ENCODE measurements at places on chromosomes 5 and 9. TPM values are rescaled to one million over a fixed set of nuclear protein-coding genes. Genes with fewer than 3 reads are reported as not detected.

The SH3PXD2B gene
- 11.1 TPM for total RNA-seq

The NDFIP1 gene
- total RNA-seq: 28.7 TPM

The ELP1 gene
- 9.3 TPM for total RNA-seq

- DNase-seq: no peak
These were observed 883.6 kb downstream of the TAF11L14 start for GRCh38 chr5:18517641-18518380.

- DNase-seq: no peak
These were observed 179.2 kb downstream of the FBN2 start for GRCh38 chr5:128358826-128359225.

DNA sequence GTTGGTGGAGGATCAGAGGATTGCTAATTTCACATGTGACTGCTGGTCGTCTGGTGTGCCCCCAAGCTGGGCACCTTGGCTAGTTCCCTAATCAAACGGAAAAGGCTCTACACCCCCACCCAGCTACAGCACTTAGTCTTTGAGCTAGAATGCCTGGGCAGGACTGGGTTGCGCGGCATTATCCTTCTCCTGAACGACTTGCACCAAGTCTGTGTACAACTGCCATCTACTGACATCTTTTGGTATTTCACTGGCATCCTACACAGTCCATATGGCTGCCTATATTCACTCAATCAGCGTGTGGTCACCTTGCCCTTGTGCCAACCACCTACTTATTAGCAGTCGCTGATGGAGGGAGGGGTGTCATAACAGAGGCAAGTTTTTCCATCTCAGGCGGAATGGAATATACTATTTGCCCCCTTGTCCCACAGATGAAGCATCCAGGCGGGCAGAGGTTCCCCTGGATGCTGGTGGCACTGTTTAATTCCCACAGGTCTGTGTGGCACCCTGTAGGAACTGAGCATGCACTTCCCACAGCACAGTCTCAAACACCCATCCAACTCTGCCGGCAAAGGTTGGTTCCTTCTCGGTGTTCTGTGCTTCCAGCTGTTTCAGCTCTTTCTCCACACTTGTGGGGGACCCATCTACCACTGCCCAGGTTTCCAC is 150.1 kb downstream of the OSTF1 start:
- DNase-seq: no peak

The AKNA gene
- 5.4 TPM for total RNA-seq

DNA sequence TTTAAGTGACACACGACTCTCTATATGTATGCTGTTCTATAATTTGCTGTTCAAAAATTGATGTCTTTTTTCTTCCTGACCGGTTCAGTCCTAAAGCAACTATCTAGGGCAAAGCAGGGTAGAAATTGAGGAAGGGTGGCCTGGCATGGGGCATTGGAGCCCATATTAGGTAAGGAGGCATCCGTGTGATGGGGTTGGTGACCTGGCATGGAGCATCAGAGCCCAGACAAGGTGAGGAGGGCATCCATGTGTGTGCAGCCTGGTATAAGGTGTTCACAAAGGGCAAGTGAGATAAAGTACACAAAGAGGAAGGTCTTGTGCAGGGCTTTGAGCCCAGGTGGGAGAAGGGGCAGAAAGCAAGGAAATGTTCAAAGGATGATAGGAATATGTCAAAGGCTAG is 104.9 kb downstream of the PAM start:
- no peak for DNase-seq

DNA sequence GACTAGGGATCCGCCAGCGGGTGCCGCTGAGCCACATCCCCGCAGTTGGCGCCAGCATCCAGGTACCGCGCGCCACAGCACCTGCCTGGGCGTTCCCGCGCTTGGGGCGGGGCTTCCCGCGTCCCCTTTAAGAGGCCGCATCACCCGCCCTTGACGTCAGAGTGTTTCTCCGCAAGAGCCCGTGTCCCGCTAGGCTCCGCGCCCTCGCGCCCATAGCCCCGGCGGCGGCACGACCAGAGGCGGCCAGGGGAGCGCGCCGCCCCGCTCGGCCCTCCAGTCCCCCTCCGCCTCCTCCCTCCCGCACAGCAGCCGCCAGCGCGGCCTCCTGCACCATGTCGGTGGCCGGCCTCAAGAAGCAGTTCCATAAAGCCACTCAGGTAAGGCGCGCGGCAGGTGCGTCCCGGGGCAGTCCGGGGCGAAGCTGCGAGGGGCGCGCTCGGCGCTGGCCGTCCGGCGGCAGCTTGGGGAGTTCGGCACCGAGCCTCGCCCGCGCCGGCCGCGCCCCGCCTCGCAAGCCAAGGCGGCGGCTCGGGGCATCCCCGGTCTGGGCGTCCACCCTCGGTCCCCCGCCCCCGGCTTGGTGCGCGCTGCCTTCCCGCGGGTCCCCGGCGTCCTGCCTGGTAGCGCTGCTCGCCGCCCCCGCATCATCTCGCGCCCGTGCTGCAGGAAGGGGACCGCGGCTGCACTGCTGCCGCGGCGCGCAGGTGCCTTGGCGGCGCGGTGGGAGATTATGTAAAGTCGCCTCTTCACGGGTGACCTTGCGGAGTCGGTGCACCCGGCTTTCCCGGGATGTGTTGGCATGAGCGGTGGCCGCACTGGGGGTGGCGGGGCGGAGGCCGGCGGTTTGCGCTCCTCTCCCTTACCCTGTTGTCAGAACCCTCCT is at the start of gene SH3GL2:
SH3GL2 (plus strand) TSS at position 156 of the 883 bp plus-strand sequence.
- DNase-seq: peak; percentile 72

The PCDHAC1 gene
- total RNA-seq: 1.4 TPM

The GPR151 gene
- not detected for total RNA-seq

- DNase-seq: no peak
These were observed 334.5 kb downstream of the PIK3R1 start for GRCh38 chr5:68550015-68550414.

- no peak for DNase-seq
These were observed 101.5 kb downstream of the COL23A1 start for GRCh38 chr5:178488696-178489095.

- DNase-seq: no peak
These were observed 138.0 kb upstream of the GHR start for GRCh38 chr5:42285230-42285629.

Measured in pancreas (tissue), 10 donors.